Transverse colon (tissue), 4 donors: ENCODE measurements at places on chromosomes 5 and 9.

- H3K36me3 ChIP-seq: no peaks in the 10 kb centered on the region
- H3K27ac ChIP-seq: peak within 1 kb of the TSS; percentile 44
- peak within 1 kb of the TSS; percentile 36 for H3K4me3 ChIP-seq
- peak; percentile 55 for DNase-seq
- H3K4me1 ChIP-seq: peaks cover 12% of the 10 kb centered on the region
- H3K27me3 ChIP-seq: peaks cover 28% of the 10 kb centered on the region
Measured at GRCh38 chr9:133534346-133535291, at the start of gene ADAMTSL2. TSS of gene ADAMTSL2 (plus strand) at chr9:133534704. CDS start at chr9:133536713, 2,009 bp downstream.

DNA sequence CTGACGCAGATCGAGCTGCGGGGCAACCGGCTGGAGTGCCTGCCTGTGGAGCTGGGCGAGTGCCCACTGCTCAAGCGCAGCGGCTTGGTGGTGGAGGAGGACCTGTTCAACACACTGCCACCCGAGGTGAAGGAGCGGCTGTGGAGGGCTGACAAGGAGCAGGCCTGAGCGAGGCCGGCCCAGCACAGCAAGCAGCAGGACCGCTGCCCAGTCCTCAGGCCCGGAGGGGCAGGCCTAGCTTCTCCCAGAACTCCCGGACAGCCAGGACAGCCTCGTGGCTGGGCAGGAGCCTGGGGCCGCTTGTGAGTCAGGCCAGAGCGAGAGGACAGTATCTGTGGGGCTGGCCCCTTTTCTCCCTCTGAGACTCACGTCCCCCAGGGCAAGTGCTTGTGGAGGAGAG is 4.6 kb upstream of the PHYHD1 start:
- no peak overlapping the region for H3K4me3 ChIP-seq
- H3K27ac ChIP-seq: peak overlapping the region; percentile 74
- no peaks in the 10 kb centered on the region for H3K27me3 ChIP-seq

GRCh38 chr9:134736791-134737497 is 95.3 kb downstream of the COL5A1 start:
- H3K27me3 ChIP-seq: no peaks in the 10 kb centered on the region
- H3K4me3 ChIP-seq: no peak overlapping the region
- H3K4me1 ChIP-seq: peaks cover 32% of the 10 kb centered on the region

DNA sequence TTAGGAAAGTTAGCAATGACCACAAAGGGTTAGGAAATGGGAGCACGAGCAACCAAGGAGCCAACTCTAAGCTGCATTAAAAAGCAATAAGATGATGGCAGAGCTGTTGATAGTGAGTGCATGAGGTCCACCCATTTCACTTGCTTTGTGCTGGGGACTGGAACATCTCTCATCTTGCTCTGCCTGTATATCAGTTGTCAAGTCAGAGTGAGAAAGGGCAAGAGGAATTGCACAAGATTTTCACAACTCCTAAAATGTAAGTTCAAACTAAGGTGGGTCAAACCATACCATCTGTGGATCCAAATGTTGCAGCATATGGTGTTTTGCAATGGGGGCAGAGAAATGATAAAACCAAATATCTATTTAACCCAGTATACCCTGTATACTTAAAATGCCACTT is 2.8 kb upstream of the ESM1 start:
- H3K27me3 ChIP-seq: peaks cover 8% of the 10 kb centered on the region
- no peak overlapping the region for H3K27ac ChIP-seq
- H3K4me1 ChIP-seq: no peaks in the 10 kb centered on the region
- DNase-seq: no peak

- H3K27ac ChIP-seq: no peak overlapping the region
- no peak overlapping the region for H3K4me3 ChIP-seq
- no peak for DNase-seq
- no peaks in the 10 kb centered on the region for H3K4me1 ChIP-seq
- H3K27me3 ChIP-seq: no peaks in the 10 kb centered on the region
- H3K36me3 ChIP-seq: no peaks in the 10 kb centered on the region
Measured at GRCh38 chr9:95409650-95410426, 92.3 kb upstream of the FANCC start.

DNA sequence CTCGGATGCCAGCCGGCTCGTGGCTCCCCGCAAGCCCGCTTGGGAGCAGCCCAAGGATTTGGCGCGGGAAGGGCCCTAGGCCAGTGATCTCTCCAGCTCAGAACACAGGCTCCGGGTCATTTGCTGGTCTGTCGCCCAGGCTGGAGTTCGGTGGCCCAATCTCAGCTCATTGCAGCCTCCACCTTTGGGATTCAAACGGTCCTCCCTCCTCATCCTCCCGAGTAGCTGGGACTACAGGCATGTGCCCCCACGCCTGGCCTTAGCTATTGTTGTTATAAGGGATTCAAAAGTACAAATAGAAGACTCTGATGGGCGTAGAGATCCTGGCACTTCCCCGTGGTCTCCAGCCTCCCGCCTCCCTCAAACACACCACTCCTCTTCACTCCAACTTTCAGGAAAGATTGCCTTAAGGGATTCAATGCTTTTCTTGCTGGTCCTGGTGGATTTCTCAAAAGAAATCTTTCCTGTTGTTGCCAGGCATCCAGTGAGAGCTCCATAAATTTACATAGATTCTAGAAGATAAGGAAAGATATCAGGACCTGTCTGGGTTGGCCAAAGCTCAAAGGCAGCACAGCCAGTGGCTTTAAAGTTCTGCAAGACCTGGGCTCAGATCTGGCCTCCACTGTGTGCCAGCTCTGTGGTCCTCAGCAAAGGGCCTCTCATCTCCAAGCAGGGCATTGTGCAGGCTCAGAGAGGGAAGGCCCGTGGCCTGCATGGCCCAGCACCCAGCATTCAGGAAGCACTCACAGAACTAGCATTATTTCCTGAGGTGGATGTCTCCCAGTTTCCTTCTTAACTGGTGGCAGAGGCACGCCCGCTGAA is 1.0 kb downstream of the AIF1L start:
- H3K27me3 ChIP-seq: peaks cover 51% of the 10 kb centered on the region
- no peaks in the 10 kb centered on the region for H3K36me3 ChIP-seq
- DNase-seq: no peak
- peak overlapping the region; percentile 13 for H3K4me3 ChIP-seq
- no peak overlapping the region for H3K27ac ChIP-seq

DNA sequence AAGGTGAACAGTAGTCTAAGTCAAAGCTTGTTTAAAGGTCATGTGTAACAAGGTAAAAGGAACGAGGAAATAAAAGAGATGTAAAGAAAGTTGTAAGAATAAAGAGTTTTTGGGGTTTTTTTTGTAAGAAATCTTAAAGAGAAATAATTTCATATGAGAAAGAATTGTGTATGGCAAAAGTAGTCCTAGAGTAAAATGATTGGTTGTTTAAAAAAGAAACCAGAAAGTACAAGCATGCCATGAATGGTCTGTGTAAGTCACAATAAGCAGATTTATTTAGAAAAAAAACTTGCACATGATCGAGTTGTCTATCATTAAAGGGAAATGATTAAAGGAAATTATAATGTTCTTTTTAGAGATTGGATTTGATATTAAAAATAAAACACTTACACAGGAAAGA is 172.6 kb upstream of the TUSC1 start:
- H3K36me3 ChIP-seq: no peaks in the 10 kb centered on the region
- no peaks in the 10 kb centered on the region for H3K4me1 ChIP-seq
- H3K27ac ChIP-seq: no peak overlapping the region

GRCh38 chr5:121797681-121798518 is 53.8 kb upstream of the FTMT start:
- no peaks in the 10 kb centered on the region for H3K36me3 ChIP-seq
- H3K4me3 ChIP-seq: no peak overlapping the region

DNA sequence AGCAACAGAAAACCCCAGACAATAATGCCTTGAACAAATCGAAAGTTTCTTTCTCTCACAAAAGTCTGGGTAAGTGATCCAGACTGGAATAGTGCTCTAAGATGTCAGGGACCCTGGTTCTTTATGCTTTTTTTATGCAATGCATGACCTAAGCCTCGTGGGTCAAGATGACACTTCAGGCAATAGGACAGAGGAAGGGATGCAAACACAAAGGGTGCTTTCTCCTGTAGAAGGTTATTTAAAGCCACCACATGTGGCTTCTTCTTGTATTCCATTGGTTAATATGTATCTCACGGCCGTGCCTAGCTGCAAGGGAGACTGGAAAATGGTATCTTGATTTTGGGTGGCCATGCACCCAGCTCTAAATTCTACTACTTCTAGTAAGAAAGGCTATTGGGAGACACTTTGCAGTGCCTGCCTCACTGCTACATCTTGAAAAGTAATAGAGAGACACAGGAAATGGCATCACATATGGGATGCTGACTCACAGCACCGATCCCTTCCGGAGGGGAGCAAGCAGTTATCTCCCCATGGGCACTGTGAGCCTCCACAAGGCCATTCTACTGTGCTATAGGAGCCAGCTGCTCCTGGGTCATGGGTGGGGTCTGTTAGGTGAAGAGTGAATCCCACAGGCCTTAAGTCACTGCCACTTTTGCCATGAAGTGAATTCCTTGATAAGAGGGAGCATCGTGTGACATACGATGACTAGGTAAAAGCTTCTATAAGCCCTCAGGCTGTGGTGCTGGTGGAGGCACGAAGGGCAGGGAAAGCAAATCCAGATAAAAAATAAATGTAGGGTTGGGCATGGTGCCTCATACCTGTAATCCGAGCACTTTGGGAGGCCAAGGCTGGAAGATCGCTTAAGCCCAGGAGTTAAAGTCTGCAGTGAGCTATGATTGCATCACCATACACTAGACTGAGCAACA is 32.5 kb upstream of the RAB14 start:
- H3K27ac ChIP-seq: no peak overlapping the region
- H3K27me3 ChIP-seq: no peaks in the 10 kb centered on the region
